ENCODE measurements at places on chromosomes 16 and 17. TPM values are rescaled to one million over a fixed set of nuclear protein-coding genes. Genes with fewer than 3 reads are reported as not detected.

The CLEC18C gene
- total RNA-seq, result 0.07 TPM

The FOXJ1 gene
- total RNA-seq, result 0.14 TPM

The AKAP1 gene
- 28.3 TPM for total RNA-seq

The IL34 gene
- total RNA-seq, result 0.11 TPM

The FZD2 gene
- 12.6 TPM for total RNA-seq

The OR3A3 gene
- total RNA-seq, result not detected

The AIPL1 gene
- total RNA-seq, result not detected

The KRT24 gene
- 0.07 TPM for total RNA-seq

The MARCHF10 gene
- total RNA-seq, result not detected

The GNGT2 gene
- not detected for total RNA-seq

The KCTD13 gene
- 7.2 TPM for total RNA-seq

The ST6GALNAC2 gene
- 38.5 TPM for total RNA-seq

The SERPINF2 gene
- total RNA-seq, result 1.2 TPM

The GCGR gene
- total RNA-seq, result not detected

The CD300LG gene
- not detected for total RNA-seq

The PLK1 gene
- total RNA-seq, result 55.4 TPM

The HAS3 gene
- 15.1 TPM for total RNA-seq

The TSNAXIP1 gene
- 0.65 TPM for total RNA-seq

The TEX19 gene
- total RNA-seq, result 0.07 TPM

The PRPSAP1 gene
- 44.0 TPM for total RNA-seq

Measured in foreskin keratinocyte (primary cell).